H4 (cell line): ENCODE measurements at places on chromosomes 16 and 17. TPM values are rescaled to one million over a fixed set of nuclear protein-coding genes. Genes with fewer than 3 reads are reported as not detected.

- peak; percentile 95 for DNase-seq
These were observed 16.7 kb downstream of the RPRML start for GRCh38 chr17:46962374-46962790.

DNA sequence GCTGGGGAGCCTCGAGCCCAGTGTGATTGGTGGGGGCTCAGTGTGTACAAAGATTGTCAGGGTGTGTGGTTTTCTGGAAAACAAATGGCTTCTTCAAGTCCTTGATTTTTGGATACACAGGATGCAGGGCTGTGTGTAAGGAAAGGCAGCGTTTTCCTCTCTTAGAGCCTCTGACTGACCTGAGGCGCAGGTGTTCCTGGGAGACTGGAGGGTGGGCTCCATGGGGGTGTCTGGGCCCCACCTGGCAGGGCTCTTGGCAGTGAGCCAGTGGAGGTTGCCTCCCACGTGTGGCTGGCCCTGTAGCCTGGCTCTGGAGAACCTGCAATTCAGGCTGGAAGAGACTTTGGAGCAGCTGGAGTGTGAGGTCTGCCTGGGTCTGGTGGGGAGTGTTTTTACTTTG, 5.0 kb downstream of the FOXK2 start:
- DNase-seq, result no peak

GRCh38 chr16:24164416-24164815, 91.7 kb upstream of the CACNG3 start:
- no peak for DNase-seq

DNA sequence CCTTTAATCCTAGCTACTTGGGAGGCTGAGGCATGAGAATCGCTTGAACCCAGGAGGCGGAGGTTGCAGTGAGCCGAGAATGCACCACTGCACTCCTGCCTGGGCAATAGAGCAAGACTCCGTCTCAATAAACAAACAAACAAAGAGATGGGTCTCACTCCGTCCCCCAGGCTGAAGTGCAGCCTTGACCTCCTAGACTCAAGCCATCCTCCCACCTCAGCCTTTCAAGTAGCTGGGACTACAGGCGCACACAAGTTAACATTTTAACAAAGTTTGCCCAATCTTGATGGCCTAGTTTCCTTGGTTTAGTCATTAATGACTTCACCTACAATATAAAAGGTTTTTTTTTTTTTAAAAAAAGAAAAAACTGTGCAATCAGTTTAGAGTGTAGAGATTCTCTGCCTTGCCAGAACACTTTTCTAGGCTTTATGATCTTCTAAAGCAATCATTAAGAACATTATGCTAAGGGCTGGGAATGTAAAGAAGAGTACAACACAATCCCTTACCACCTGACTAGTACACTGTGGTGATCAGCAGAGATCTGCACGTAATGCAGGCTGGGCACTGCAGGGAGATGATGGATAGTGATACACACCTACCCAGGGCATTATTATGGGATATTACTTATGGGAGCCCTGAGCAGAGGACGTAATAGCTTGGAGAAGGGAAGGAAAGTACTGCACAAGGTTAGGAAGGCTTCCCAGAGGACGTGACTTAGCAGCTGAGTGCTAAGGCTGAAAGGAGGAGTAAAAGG, 6.9 kb downstream of the GOT2 start:
- DNase-seq, result no peak

The SLC16A6 gene
- 1.2 and 2.7 TPM in 2 replicates for total RNA-seq

The PLCD3 gene
- 21.0 and 157 TPM in 2 replicates for total RNA-seq
